H1 (cell line): ENCODE measurements at places on chromosomes 6 and 20. TPM values are rescaled to one million over a fixed set of nuclear protein-coding genes. Genes with fewer than 3 reads are reported as not detected.

The ABHD16B gene
- total RNA-seq, result not detected in 2 replicates

The SEC23B gene
- 61.2 and 62.8 TPM in 2 replicates for total RNA-seq

The CCN6 gene
- not detected in 2 replicates for total RNA-seq

The EDN1 gene
- 1.1 and 1.2 TPM in 2 replicates for total RNA-seq

The CTAGE9 gene
- total RNA-seq, result not detected in 2 replicates

The SLC22A7 gene
- total RNA-seq, result not detected in 2 replicates

The FAM209B gene
- 0.82 TPM in 1 of 2 replicates, not detected in the other for total RNA-seq

GRCh38 chr6:53441761-53442160 lies 93.0 kb upstream of the ELOVL5 start:
- H3K27ac ChIP-seq, result no peak overlapping the region
- no peaks in the 10 kb centered on the region for H3K27me3 ChIP-seq
- H3K36me3 ChIP-seq, result no peaks in the 10 kb centered on the region
- no peak overlapping the region for H3K4me3 ChIP-seq

DNA sequence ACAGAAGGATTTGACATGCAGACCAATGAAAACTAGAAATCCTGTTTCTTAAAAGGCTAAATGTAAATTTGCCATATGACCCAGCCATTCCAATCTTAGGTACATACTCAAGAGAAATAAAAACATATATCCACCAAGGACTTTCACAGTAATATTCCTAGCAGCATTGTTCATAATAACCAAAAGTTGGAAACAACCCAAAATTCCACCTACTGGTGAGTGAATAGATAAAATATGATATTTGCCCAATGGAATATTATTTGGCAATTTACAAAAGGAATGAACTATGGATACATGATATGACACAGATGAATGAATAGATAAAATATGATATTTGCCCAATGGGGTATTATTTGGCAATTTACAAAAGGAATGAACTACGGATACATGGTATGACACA lies 22.7 kb downstream of the MTCL3 start:
- H3K4me1 ChIP-seq, result no peaks in the 10 kb centered on the region
- H3K27ac ChIP-seq, result no peak overlapping the region
- no peaks in the 10 kb centered on the region for H3K27me3 ChIP-seq
- no peak for DNase-seq

DNA sequence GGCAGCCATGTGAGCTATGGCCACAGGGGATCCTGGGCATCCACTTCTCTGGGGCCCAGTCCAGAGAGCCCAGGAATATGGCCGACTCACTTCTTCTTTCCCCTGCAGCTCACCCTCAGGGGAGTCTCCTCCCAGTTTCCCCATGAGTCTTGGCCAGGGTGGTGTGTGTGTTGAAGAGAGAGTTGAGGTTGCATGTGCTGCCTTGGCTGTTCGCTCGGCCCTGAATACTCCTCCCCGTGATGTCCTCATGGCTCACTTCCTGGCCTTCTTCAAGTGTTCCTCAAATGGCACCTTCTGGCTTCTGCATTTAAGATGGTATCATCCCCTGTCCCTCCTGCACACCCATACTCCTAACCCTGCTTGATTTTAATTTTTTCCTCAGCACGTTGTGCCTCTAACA lies 3.2 kb upstream of the TREML1 start:
- peak; percentile 10 for DNase-seq
- H3K27me3 ChIP-seq, result no peaks in the 10 kb centered on the region
- H3K27ac ChIP-seq, result no peak overlapping the region
- H3K4me3 ChIP-seq, result no peak overlapping the region
- H3K36me3 ChIP-seq, result no peaks in the 10 kb centered on the region
- H3K4me1 ChIP-seq, result peaks cover 6% of the 10 kb centered on the region; the same call in 1 of the 2 replicates

DNA sequence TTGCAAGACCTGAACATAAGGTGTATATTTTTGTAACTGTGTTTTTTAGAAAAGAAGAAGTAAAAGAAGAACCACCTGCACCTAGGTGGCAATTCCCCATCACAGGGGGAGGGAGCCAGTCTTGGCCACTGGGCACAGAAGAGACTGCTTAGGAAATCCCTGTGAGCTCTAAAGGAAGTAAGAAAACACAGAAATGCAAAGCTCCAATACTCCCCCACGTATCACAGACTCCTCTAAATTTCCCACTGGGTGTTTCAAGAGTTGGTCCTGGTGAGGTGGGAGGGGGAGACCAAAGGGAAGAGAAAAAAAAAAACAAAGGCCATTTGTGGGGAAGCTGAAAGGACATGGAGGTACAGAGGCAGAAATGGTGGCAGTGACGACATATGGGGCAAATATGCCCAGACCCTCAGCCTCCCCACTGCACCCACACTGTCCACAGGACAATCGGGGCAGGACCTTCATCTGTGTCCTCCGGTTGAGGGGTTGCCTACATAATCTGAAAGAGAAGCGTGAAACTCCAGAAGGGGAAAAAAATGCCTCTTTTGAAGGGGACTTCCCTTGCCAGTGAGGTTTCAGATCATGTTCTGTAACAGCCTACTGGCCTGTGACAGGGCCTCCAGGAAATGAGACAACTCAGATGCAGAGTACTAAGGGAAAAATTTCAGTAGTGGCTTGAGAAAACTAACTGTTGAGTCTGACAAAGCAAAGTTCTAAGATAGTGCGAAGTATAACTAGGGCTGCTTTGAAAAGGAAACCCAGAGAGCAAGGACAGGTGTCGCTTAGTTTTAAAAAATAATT lies 226.2 kb upstream of the MARCKS start:
- H3K4me1 ChIP-seq, result no peaks in the 10 kb centered on the region
- no peak overlapping the region for H3K27ac ChIP-seq
- H3K27me3 ChIP-seq, result peaks cover 1% of the 10 kb centered on the region
- H3K4me3 ChIP-seq, result no peak overlapping the region
- no peak for DNase-seq

DNA sequence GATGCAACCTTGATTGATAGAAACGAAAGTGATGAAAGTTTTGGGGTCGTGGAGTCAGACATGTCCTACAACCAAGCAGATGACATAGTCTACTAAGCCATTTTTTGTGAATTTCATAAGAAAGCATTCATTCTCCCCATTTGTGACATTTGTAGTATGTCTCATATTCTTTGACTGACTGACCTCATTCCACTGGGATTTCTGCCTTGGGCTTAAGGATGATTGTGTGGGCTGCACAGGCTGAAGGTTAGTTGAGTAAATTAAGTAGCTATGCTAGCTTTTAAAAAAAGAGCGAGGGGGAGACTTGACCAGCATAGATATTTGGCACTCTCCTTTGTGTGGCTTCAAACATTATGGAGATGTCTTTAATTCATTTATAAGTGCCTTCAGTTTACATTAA lies 28.9 kb downstream of the STMND1 start:
- no peak for DNase-seq
- no peak overlapping the region for H3K4me3 ChIP-seq
- no peaks in the 10 kb centered on the region for H3K27me3 ChIP-seq
- no peaks in the 10 kb centered on the region for H3K4me1 ChIP-seq
- H3K36me3 ChIP-seq, result no peaks in the 10 kb centered on the region

- no peaks in the 10 kb centered on the region for H3K27me3 ChIP-seq
- no peak overlapping the region; the same call in 1 of the 2 replicates for H3K27ac ChIP-seq
- H3K36me3 ChIP-seq, result peaks cover 12% of the 10 kb centered on the region; the same call in 1 of the 2 replicates
- peaks cover 5% of the 10 kb centered on the region for H3K4me1 ChIP-seq
These were observed 18.3 kb downstream of the MRPS18A start for GRCh38 chr6:43669050-43669921.

DNA sequence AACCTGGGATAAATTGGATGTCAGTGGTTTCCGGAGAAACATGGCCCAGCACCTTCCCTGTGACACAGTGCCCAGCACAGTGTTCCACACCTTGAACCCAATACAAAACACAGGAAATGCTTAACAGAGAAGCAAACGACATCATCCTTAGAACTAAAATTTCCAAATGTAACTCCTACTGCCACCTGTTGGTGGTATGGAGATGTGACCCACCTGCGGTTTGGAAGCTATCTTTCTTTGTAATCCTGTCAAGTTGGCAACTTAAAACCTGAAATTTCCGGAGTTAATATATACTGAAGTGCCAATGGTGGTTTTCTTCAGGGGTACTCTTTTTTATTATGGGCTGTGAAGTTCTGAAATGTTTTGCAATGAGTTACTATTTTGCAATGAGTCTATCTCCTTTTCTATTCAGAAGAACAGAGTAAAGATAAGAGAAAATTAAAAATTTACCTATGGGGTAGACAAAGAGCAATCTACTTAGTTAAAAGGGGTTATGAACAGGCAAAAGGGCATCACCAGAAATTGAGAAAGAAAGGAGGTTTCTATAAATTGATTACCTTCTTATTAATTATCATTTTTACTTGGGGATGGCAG lies 658.8 kb downstream of the PTPRT start:
- DNase-seq, result no peak
- H3K4me3 ChIP-seq, result no peak overlapping the region
- no peaks in the 10 kb centered on the region for H3K27me3 ChIP-seq

GRCh38 chr6:144330017-144330987 lies 45.2 kb downstream of the UTRN start:
- peak overlapping the region; percentile 68 for H3K27ac ChIP-seq
- H3K4me1 ChIP-seq, result peaks cover 30% of the 10 kb centered on the region
- peak; percentile 81 for DNase-seq
- no peaks in the 10 kb centered on the region for H3K27me3 ChIP-seq
- H3K36me3 ChIP-seq, result no peaks in the 10 kb centered on the region
- peak overlapping the region; percentile 21; the same call in 1 of the 2 replicates for H3K4me3 ChIP-seq

DNA sequence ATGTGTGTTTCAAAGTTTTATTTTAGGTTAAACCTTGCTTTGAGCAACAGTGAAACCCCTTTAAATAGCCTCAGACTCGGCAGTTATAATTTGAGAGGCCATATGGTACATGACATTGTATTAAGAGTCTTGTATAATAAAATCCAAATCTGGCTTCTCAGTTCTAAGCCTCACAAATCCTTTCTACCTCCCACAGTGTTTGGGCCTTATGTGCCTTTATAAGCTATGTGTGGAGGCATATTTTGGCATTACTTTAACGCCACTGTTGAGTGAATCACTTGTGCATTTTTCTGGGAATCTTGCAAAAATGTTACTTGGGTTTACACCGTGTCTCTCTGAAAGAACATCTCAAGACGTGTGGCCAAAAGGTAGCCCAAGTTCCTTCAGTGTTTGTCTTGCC lies 152.4 kb downstream of the COL9A1 start:
- H3K27me3 ChIP-seq, result no peaks in the 10 kb centered on the region
- no peaks in the 10 kb centered on the region for H3K36me3 ChIP-seq
- no peaks in the 10 kb centered on the region for H3K4me1 ChIP-seq
- H3K27ac ChIP-seq, result no peak overlapping the region
- no peak overlapping the region for H3K4me3 ChIP-seq
- no peak for DNase-seq

DNA sequence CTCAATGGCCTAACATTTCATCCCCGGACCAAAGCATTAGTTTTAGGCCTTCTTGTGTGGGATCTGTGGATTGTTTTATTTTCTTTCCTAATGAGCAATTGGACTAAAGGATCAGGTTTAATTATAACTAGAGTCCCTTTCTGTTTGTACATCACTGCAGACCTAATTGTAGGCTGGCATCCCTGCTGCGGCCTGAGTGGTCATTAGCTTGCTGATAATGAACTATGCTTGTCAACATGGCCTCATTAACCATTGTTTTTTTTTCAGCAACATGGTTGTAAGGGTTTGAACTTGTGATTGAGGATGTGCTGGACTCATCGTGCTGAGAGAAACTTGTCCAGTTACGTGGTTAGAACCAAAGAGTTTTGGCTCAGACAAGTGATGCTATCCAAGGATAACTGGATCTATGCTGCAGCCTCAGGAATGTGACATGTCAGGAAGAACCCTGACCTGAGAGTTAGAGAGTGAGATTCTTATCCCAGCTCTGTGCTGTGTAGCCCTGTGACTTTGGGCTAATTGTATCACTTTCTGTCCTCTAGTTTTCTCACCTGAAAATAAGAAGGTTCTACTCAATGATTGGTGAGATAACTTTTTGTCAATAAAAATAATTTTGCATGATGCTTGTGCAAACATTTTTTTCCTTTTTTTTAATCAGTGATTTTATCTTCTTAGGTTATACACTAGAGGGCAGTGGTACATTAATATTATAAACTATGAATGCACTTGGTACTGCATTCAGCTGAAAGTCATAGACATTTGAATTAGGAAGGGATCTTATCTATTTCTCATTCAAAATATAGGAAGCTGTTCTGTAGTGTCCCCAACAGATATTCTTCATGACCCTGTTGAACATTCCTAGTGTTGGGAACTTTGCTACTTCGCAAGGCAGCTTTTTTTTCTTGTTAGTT lies 140.9 kb downstream of the RNF144B start:
- no peak for DNase-seq
- no peak overlapping the region for H3K27ac ChIP-seq
- H3K4me1 ChIP-seq, result peaks cover 4% of the 10 kb centered on the region
- no peak overlapping the region for H3K4me3 ChIP-seq
- H3K27me3 ChIP-seq, result no peaks in the 10 kb centered on the region

DNA sequence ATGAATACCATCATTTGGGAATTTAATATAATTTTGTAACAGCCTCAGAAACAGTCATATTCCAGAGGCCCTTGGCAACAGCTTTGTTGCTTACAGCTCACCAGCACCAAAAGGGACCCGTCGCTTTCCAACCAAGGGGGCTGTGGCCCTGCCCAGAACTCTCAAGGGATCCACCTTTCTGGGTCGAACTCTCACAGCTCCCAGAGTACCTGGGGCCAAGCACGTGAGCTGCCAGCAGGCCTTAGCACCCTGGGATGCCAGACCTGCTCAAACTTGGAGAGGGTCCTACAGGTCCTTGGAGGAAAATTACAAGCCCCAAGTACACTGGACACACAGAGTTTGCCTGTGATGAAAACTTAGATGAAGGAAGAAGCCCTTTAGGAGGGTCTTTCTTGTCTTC lies 66.6 kb downstream of the SNX5 start:
- no peak overlapping the region for H3K4me3 ChIP-seq
- no peaks in the 10 kb centered on the region for H3K27me3 ChIP-seq
- H3K4me1 ChIP-seq, result peaks cover 3% of the 10 kb centered on the region

GRCh38 chr20:5586720-5587119 lies 163.5 kb upstream of the SHLD1 start:
- H3K4me3 ChIP-seq, result no peak overlapping the region
- no peak for DNase-seq
- no peaks in the 10 kb centered on the region for H3K36me3 ChIP-seq
- no peaks in the 10 kb centered on the region for H3K27me3 ChIP-seq
